Panc1 (cell line): ENCODE measurements at places on chromosomes 4 and X. TPM values are rescaled to one million over a fixed set of nuclear protein-coding genes. Genes with fewer than 3 reads are reported as not detected.

DNA sequence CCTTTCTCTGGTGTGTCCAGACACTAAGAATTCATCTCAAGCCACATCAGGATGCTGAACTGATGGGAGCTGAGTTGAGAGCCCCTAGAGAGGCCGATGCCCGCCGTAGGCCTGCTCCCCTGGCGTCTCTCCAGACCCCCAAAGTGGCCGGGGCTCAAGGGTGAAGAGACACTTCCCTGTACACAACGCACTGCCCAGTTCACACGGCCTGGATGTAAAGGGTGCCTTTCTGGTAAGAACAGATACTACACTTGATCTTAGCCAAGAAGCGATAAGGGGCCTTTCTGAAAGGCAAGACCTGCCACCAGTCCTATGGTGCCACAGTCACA lies 5.1 kb upstream of the TREX2 start:
- DNase-seq: no peak

Gene LGI2
- not detected for total RNA-seq

Gene SERTM2
- not detected for total RNA-seq

Gene NPY1R
- total RNA-seq: not detected

Gene F8A2
- not detected for total RNA-seq
